ENCODE measurements at places on chromosomes 1 and 21.

DNA sequence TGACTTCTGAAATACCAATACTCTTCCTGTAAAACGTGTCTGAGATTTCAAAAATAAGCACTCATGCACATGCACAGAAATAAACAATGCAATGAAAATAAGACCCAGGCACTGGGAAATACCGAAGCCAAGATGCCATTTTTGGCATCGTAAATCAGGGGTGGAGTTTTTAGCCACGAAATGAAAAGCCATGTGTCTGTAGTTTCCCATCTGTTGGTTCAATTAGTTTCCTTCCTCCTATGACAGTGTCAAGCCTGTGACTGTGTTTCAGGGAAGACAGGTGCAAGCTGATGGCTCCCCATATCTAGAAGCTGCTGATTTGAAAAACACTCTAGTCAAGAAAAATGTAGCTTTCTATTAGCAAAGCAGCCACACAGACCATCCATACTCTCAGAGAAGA is 480.4 kb upstream of the CAMK1G start:
- DNase-seq, result no peak

- DNase-seq, result no peak
Observed at GRCh38 chr1:187903223-187903622, 1074.5 kb downstream of the PLA2G4A start.

- DNase-seq, result no peak
Observed at GRCh38 chr1:86487131-86487810, 18.5 kb downstream of the CLCA1 start.

DNA sequence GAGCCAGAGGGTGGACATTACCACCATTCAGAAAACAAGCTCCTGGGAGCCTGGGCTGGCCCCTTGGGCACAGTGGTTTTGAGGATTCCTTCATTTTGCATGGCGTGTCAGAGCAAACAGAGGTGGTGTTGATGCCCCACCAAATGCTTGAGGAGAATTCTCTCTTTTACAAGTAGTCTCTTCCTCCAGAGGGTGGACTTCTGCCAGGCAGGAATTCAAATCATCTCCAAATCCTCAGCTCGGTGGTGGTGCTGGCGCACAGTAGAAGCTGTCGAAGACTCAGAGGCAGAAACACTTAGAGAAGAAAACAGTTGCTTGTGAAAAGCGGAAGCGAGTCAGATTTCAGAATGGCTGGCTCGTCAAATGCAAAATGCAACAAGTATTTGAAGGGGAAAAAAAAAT is 3.4 kb upstream of the CHI3L1 start:
- no peak for DNase-seq

DNA sequence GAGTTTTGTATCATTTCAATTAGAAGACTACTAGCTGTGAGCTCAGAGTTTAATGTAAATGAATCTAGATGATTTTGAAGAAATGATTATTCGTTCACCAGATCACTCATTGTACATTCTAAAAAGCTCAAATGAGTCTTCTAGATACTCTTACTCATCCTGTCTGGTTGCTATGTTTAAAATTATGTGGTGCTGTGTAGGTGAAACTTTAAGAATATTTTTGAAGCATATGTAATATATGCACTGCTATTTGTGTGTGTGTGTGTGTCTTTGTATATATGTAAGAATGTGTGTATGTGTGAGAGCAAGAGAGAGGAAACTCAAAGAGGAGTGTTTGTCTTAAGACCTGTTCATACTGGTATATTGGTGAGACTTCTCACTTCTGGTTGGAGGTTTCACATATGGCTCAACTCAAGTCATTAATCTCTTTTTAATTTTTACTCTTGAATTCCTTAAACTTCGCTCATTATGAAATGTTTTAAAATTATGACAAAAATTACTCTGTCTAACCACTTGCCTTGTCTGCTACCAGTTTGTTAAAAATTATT is 8.6 kb upstream of the C1orf105 start:
- DNase-seq, result no peak

DNA sequence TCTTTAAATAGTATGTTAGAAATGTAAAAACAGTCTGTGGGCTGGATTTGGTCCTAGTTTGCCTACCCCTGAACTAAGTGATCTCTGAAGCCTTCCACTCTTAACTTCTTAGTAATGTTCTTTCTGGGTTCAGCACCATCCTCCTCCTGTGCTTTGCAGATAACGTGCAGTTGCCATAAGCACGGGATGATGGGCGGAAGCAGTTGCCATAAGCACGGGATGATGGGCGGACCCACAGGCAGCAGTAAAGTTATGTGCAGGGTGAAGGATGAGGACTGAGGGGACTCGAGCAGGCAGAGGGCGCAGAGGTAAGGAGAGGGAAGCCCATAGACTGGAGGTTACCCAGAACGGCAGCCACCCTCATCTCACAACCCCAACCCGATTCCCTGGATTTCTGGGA is 25.6 kb downstream of the GPA33 start:
- DNase-seq, result no peak

GRCh38 chr1:182406012-182406411 is 5.5 kb upstream of the TEDDM1 start:
- no peak for DNase-seq
